Left ventricle myocardium inferior (tissue), 1 donor: ENCODE measurements at places on chromosomes 6 and 20.

- H3K27me3 ChIP-seq: no peaks in the 10 kb centered on the region
- H3K36me3 ChIP-seq: peaks cover 20% of the 10 kb centered on the region
- H3K4me1 ChIP-seq: peaks cover 100% of the 10 kb centered on the region
- H3K27ac ChIP-seq: peak overlapping the region; percentile 45
- no peak overlapping the region for H3K4me3 ChIP-seq
- no peak for DNase-seq
Observed at GRCh38 chr20:50144362-50144761, 9.2 kb downstream of the PEDS1 start.

DNA sequence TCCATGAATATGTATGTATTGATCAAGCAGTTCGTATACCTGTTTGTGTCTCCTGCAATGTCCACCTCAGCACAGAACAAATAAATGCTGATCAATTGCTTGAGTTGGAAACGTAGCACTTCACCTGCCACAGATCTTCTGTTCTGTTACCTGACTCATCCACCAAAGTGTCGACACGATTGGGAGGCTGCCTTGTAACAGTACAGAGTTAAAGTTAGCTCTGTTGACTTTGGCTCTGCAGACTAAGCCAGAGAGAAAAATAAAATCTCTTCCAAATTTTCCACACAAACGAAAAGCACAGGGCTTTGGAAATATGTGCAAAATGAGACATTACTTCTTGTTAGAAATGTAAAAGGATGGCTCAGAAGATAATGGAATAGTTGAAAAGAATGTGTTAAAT is 245.4 kb downstream of the NRN1 start:
- peaks cover 47% of the 10 kb centered on the region for H3K4me1 ChIP-seq
- no peak overlapping the region for H3K27ac ChIP-seq
- H3K27me3 ChIP-seq: no peaks in the 10 kb centered on the region
- DNase-seq: no peak
- H3K36me3 ChIP-seq: no peaks in the 10 kb centered on the region
- H3K4me3 ChIP-seq: no peak overlapping the region

- H3K27me3 ChIP-seq: no peaks in the 10 kb centered on the region
- peaks cover 64% of the 10 kb centered on the region for H3K4me1 ChIP-seq
- no peak for DNase-seq
- no peak overlapping the region for H3K4me3 ChIP-seq
Observed at GRCh38 chr6:128319946-128320345, 200.5 kb downstream of the PTPRK start.

DNA sequence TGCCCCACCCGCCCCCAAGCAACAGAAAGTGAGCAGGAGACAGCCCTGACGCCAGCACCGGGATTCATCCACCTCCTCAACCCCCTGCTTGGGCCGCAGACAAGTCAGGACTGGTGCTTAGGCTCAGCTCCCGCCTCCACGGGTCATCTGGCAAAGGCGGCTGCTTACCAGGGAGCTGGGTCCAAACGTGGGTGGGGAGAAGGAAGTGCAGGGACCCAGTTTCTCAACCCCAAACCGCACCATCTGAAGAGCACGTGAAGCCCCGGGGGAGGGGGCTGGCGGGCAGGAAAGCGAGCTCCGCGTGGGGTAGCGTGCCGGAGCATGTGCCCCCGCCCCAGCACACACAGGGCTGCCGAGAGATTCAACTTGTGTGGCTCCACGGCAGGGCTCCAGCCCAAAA is 87.2 kb downstream of the BMP7 start:
- no peak for DNase-seq
- H3K36me3 ChIP-seq: no peaks in the 10 kb centered on the region
- H3K27ac ChIP-seq: no peak overlapping the region
- no peak overlapping the region for H3K4me3 ChIP-seq
- peaks cover 19% of the 10 kb centered on the region for H3K27me3 ChIP-seq

- H3K27ac ChIP-seq: no peak overlapping the region
- H3K36me3 ChIP-seq: no peaks in the 10 kb centered on the region
- DNase-seq: no peak
- H3K27me3 ChIP-seq: no peaks in the 10 kb centered on the region
- H3K4me1 ChIP-seq: peaks cover 12% of the 10 kb centered on the region
Observed at GRCh38 chr6:45599053-45599452, 221.3 kb upstream of the SUPT3H start.

DNA sequence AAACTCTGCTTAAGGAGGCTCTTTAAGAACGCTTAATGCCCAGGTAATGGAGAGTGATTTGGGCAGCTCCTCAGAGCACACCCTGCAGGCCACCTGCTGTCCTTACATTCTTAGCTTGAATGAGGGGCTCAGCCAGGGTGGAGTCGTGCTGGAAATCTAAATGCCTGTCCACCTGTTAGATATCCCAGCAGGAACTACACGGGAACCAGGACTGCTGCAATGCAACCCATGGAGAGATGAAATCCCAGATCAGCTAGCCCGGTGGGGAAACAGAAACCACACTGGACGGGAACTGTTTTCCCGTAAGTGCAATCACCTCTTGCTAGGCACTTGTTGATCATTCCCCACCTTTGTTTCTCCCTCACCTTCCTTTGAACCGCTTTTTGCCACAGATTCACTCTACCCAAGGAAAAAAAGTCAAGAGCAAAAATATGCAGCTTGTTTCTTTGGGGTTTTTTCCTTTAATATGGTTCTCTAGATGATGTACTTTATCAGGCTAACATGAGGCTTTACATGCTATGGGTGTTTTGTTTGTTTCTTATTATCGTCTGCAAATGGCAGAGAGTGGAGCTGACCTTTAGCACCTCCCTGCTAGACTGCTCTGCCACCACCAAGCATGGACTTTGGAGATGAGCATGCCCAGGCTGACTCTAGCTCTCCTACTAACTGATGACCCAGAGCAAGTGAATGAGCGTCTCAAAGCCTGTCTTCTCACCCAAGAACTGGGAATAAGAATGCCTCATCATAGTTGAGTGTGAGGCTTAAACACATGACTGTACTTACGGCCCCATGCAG is 125.9 kb upstream of the TNFAIP3 start:
- no peaks in the 10 kb centered on the region for H3K4me1 ChIP-seq
- H3K27ac ChIP-seq: no peak overlapping the region
- H3K36me3 ChIP-seq: no peaks in the 10 kb centered on the region
- no peaks in the 10 kb centered on the region for H3K27me3 ChIP-seq
- H3K4me3 ChIP-seq: no peak overlapping the region
- no peak for DNase-seq

GRCh38 chr6:80501636-80502035 is 395.2 kb downstream of the BCKDHB start:
- no peaks in the 10 kb centered on the region for H3K36me3 ChIP-seq
- no peaks in the 10 kb centered on the region for H3K4me1 ChIP-seq
- no peak overlapping the region for H3K4me3 ChIP-seq
- no peaks in the 10 kb centered on the region for H3K27me3 ChIP-seq
